ENCODE measurements at places on chromosomes 16 and 17.

DNA sequence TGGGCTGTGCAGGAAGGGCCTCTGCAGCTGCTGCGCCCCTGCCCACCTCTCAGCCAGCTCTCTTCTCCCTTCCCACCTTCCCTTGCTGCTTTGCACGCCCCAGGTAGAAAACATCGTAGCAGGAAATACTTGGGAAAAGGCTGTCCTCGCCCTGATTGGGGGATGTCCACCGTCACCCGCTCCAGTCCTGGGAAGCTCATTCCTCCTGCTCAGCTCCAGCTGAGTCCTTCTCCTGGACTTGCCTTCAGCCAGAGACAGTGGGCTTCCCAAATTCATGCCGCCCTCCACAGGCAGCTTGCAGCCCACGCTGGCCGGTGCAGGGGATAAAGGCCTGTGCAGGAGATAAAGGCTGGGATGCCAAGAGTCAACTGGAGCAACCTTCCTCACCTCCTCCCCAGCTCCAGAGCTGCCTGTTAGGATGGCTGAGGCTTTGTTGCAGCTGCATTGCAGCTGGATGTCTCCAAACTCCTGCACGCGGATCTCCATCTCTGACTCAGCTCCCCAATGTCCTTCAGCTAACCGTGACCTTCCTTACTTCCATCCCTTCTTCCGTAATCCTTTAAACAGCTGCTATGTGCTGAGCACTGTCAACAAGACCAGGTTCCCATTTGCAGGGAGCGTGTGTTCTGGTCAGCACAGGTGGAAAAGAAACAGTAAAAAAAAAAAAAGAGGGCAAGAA is 402.0 kb upstream of the TNRC6C start:
- DNase-seq: no peak

DNA sequence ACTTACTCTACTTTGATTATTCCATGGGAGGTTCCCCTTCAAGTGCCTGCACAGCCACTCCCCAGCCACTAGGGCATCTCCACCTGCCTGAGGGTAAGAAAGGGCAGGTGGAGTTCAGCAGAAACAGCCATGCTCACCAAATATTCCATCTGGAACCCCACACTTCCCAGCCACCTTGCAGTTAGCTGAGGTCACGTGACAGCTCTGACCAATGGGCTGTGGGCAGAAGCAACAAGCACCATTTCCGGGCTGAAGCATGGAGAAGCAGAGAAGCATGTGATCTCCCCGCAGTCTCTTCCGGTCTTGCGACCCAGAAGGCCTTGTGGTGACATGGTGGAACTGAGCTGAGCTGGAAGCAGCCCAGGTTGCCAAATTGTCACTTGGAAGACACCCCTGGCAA is 108.6 kb downstream of the CCT6B start:
- no peak for DNase-seq

DNA sequence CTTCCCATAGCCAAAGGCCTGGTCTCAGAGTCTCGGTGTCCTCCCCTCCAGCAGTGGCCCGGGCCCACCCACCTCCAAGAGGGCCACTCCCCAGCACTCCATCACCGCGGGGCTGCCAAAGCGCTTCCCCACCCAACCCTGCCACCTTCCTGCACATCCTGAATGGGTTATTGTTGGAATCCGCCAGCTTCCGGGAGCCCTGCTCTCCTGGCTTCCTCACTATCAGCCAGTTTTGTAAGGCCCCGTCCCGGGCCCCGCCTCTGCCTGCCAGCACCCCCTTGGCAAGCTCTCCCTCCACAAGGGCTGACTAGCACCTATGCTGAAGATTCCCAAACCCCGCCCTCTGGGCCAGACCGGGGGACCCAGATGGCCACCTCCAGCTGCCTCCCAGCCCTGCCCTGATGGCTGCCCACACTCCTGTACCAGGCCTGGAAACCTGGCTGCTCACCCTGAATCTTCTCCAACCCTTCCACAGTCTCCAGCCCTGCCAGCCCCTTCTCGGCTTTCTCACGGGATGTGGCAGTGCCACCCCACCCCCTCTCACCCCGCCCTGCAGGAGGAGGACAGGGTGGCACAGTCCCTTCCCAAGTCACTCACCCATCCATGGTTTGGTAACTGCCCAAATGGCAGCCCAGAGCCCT is 14.4 kb downstream of the MYBBP1A start:
- no peak for DNase-seq

- no peak for DNase-seq
Observed at GRCh38 chr17:48471817-48472410, 41.9 kb upstream of the SKAP1 start.

- no peak for DNase-seq
Observed at GRCh38 chr16:56689171-56689570, 6.9 kb downstream of the MT1X start.

GRCh38 chr17:42554250-42555121 is 1.8 kb downstream of the HSD17B1 start:
- peak; percentile 90 for DNase-seq

DNA sequence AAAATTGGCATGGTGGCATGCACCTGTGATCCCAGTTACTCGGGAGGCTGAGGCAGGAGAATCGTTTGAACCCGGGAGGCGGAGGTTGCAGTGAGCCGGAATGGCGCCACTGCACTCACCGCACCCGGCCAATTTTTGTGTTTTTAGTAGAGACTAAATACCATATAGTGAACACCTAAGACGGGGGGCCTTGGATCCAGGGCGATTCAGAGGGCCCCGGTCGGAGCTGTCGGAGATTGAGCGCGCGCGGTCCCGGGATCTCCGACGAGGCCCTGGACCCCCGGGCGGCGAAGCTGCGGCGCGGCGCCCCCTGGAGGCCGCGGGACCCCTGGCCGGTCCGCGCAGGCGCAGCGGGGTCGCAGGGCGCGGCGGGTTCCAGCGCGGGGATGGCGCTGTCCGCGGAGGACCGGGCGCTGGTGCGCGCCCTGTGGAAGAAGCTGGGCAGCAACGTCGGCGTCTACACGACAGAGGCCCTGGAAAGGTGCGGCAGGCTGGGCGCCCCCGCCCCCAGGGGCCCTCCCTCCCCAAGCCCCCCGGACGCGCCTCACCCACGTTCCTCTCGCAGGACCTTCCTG is at the start of gene HBQ1:
Gene HBQ1, plus strand, starts transcription at position 359 of the 575 bp plus-strand sequence. Its CDS starts 28 bp downstream, at position 387.
- peak; percentile 91 for DNase-seq

DNA sequence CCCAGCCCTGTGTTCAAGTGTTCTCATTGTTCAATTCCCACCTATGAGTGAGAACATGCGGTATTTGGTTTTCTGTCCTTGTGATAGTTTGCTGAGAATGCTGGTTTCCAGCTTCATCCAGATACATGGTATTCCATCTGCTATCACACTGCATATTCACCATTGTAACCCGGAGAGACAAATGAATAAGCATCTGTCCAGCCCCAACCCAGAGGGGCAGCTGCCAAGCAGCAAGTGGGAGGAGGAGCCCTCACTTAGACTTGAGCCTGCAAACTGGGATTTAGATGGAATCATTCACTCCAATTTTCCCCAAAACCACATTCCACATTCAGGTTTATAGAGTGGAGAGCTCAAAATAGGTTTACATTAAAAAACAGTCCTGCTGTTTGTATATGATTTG is 41.6 kb downstream of the SHISA6 start:
- no peak for DNase-seq

- no peak for DNase-seq
Observed at GRCh38 chr16:609316-609715, 19.4 kb downstream of the RAB40C start.

DNA sequence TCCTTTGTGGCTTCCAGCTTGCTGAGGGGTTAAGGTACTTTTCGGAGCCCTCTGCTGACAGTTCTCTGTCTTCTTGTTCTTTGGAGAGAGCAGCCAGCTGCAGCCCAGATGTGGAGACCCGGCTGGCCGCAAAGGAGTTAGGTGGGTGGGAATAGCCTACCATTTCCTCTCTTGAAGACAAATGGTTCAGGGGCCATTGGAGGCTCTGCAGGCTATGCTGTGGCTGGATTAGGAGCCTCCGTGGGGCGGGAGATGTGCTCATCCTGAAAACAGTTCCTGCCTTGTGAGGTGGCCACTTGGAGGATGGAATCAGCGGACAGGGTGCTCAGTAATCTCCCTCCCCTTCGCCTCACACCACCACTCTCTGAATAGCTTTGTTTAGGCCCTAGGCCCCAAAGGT is 30.3 kb downstream of the MEOX1 start:
- no peak for DNase-seq

DNA sequence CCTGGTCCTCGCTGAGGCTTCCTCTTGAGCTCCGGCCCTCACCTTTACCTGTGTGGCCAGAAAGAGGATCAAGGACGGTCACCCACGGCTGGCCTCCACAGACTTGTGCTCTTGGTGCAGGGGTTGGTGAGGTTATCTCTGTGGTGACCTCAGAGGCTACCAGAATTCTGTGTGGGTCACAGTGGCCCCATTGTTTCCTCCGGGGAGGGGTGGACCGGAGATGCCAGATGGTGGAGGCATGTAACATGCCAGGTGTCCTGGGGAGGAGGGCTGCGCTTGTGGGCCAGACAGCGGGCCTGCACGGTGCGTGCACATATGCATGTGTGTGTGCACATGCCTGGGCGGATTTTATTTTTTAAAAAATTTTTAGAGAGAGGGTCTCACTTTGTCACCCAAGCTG is 6.3 kb downstream of the SGCA start:
- no peak for DNase-seq

DNA sequence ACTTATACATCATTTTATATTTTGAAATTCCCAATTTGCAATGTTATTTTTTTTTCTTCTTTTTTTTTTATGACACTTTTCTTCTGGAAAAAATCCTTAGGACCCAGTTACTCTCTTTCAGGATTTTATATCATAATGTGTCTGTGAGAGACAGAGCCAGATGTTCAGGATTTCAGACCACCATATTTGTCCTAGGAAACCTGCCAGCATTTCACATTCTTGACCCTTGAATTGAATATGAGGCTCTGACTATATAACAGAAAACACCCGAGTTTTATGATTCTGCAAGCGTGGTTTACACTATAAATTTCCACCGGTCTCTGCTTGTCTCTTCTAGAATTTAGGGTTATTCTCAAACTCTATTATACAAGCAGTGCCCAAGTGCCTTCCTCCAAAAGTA is 621.0 kb downstream of the WWOX start:
- DNase-seq: no peak

GRCh38 chr17:17055286-17056155 is 13.3 kb downstream of the MPRIP start:
- DNase-seq: no peak

DNA sequence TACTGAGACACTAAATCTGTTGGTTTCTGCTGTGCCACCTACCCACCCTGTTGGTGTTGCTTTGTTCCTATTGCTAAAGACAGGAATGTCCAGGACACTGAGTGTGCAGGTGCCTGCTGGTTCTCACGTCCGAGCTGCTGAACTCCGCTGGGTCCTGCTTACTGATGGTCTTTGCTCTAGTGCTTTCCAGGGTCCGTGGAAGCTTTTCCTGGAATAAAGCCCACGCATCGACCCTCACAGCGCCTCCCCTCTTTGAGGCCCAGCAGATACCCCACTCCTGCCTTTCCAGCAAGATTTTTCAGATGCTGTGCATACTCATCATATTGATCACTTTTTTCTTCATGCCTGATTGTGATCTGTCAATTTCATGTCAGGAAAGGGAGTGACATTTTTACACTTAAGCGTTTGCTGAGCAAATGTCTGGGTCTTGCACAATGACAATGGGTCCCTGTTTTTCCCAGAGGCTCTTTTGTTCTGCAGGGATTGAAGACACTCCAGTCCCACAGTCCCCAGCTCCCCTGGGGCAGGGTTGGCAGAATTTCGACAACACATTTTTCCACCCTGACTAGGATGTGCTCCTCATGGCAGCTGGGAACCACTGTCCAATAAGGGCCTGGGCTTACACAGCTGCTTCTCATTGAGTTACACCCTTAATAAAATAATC is 14.6 kb downstream of the STH start:
- DNase-seq: no peak

DNA sequence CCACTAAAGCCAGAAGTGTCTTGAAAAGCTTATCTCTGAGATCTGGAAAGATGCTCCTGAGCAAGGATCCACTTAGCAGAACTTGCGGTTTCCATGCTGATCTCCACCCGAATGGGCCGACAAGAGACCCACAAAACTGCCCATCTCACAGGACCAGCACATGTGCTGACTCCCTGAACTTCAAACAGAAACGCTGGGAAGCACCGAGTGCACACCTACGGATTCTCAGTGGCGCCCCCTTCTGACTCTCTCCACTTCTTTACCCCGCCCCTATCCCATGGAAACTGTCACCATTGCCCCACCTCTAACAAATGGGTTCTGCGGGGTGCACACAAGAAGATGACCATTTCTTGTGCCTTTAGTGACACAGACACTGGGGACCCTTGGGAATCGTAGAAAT is 21.4 kb downstream of the CDRT4 start:
- no peak for DNase-seq

- DNase-seq: no peak
Observed at GRCh38 chr17:35808240-35808961, 883 bp upstream of the TAF15 start.

- DNase-seq: no peak
Observed at GRCh38 chr17:78706271-78706915, 75.7 kb downstream of the CYTH1 start.

DNA sequence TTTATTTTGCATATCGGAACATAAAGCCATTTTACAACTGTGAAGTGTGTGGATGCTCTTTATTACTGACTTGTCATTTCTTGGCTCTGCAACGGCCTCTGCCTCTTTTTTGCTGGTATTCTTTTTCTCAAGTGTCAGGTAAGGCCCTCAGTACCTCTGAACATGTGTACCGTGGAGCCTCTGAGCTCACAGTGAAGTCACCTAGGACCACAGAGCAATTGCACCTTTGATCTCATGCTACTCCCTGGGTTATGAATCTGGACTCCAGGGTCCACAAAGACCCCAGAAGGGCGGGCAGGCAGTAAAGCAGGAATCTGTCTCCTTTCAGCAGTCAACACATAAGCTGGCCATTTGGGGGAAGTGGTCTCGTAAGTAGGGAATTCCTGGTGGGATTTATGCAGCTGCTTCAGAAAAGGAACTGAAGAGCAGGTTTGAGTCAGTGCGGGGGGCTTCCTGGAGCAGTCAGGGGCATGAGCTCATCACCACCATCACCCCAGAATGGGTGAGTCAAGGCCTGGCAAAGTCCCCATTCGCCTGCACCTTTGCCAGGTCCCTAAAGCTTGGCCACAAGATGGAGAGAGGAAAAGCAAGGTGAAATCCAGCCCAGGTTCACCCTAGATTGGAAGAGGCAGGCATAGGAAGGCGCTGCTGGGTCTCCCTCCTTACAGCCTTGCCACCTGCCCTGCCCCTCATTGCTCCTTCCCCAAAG is 33.0 kb downstream of the TBX4 start:
- no peak for DNase-seq

GRCh38 chr16:72665701-72666100 is 382.2 kb downstream of the ZFHX3 start:
- DNase-seq: no peak

All from D721Med (cell line).